ENCODE measurements at places on chromosomes 11 and 22.
A peak's percentile ranks its signal among the peaks of the same experiment; 100 is the strongest.

GRCh38 chr11:130163346-130164220, 4.0 kb downstream of the ST14 start:
- DNase-seq: peak; percentile 51

DNA sequence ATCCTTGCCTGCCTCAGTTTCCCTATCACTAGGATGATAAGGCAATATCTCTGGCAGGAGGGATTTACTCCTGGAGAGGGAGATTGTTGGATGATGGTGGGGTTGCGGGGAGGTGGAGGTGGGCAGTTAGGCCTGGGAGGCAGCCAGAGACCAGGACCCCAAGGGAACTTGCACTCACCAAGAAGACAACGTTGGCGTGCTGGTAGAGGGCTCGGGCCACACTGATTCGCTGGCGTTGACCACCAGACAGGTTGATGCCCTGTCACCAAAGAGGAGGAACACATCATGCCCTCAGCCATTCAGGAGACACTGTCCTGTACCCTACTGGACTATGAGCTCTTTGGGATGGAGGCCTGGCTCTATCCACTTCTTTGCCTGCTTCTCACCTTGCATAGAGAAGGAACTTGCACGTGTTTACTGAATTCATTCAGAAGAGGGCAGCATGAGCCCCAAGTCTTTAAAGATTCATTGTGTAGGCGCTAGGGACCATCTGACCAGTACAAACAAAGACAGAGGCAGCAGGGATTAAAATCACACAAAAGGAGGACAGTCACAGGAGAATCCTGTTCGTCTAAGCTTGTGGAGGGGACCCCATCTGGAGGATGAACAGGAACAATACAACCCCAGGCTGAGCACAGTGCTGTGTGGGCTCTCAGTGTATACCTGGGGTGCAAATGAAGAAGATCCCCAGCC, 24.2 kb upstream of the KCNJ11 start:
- no peak for DNase-seq

GRCh38 chr11:69449320-69450063, 32.0 kb upstream of the LINC01488 start:
- DNase-seq: no peak

DNA sequence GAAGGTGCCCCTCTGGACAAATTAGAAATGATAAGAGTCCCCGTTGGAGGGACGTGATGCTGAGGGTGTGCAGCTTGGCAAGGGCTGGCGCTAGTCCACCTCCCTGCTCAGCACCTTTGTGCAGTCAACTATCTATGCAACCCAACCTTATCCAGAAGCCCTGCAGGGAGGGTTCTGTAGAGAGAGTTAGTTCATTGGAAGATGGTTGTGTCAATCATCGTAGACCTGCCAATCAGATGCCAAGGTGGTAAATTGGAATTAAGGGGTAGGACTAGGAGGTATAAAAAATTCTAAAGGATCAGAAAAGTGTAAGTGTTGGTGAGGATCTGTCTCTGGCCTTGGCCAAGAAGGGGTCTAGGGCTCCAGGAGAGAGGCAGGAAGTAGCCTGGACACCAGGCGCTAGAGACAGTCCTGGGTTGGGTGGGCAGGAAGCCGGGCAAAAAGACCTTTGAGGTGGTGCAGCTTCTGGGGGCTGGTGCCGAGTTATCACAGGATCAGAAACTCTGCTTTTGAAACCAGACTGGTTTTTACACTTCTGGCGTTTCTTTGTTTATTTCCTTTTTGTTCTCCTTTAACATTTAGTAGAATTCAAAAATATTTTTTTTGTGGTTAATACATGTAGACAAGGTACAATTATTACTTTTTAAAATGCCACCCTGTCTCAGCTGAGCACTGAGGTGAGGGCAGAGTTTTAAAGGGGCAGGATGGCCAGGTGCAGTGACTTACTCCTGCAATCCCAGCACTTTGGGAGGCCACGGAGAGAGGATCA, 1.6 kb downstream of the C1QTNF6 start:
- DNase-seq: peak; percentile 60

- peak; percentile 4 for DNase-seq
Measured at GRCh38 chr11:38562562-38562961, 1964.5 kb upstream of the RAG2 start.

DNA sequence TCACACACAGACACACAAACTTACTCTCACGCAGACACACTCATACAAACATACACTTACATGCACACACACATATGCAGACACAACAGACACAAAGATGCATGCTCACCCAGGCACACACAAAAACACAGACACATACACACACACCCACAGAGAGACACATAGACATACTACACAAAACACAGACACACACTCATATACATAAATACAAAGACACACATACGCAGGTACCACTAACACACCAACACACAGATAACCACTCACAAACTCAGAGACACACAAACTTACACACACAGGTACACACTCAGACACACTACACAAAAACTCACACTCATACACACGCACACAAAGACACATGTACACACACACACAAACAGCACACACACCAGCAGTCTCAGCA, 22.4 kb downstream of the VWCE start:
- DNase-seq: no peak

GRCh38 chr11:11620173-11620920, 1.5 kb downstream of the GALNT18 start:
- DNase-seq: peak; percentile 60

DNA sequence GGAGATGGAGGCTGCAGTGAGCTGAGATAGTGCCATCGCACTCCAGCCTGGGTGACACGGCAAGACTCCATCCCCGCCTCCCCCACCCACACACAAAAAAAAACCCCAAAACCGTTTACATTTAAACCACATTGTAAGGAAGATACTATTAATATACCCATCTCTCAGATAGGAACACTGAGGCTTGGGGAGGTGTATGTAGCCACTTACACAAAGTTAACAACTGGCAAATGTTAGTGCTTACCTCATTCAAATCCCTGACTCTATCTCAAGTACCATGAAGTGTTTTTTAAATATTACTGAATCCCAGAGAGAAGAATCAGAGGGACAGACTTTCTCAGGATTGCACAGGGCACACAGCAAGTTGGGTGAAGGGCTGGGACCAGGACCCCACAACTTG, 164.5 kb downstream of the MIAT start:
- DNase-seq: no peak

DNA sequence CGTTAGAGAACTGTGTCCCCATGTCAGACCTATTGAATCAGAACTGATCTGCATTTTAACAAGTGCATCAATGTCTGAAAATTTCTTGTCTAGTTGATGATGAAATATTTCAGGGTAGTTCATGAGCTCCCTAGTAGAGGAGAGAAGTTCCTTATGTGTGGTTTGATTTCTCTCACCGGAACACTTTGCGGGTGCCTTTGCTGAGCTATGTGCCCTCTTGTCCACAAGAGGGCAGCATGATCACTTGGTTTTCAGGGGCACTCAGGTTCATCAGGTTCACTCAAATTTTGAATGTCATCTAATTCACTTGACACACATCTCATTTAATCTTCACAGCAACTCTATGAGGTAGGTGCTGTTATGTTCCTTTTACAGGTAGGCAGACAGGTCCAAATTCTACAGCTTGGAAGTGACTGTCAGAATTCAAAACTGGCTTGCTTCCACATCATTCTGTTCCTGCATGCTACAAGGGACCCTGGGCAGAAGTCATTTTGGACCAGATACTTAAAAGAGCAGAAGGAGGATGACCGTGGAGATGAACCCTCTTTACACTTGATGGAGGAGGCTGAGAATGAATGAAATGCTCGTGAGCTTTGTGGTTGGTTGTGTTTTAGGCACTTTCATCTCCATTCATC, 55.6 kb downstream of the P4HA3 start:
- peak; percentile 87 for DNase-seq

GRCh38 chr11:114074546-114075343, 15.2 kb downstream of the ZBTB16 start:
- DNase-seq: no peak

DNA sequence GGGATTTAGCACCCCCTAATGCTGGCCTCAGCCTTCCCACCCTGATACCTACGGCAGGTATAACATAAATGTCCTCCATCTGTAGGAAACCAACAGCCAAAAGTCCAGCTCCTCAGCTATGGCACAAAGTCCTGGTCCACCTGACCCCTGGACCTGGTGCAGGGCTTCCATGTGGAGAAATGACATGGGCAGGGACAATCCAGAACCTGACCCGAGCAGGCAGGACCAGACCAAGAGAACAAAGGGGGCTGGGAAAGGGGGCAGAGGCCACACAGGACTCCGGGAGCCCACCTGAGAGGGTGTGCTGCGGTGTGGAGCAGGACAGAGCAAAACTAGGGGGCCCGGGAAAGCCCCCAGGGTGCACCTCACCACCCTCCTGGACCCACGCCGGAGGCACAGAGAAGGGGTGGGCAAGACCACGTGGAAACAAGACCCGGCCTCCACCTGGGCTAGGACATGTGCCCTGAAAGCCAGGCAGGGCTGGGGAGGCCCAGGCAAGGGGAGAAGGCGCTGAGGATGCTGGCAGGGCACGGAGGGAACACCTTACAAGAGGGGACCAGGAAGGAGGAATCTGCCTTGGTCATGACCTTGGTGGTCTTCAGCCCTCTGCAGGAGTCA, 368.9 kb downstream of the SHANK2 start:
- DNase-seq: no peak

- no peak for DNase-seq
Measured at GRCh38 chr11:57087991-57088390, 93.8 kb upstream of the LRRC55 start.

GRCh38 chr11:123197711-123198110, 2.7 kb upstream of the CLMP start:
- peak; percentile 77 for DNase-seq

GRCh38 chr11:81870815-81871214, 862.8 kb downstream of the FAM181B start:
- DNase-seq: no peak
